ENCODE measurements at places on chromosomes 16 and 17.

GRCh38 chr16:11734025-11734652 lies 8.5 kb downstream of the TXNDC11 start:
- no peak for DNase-seq

GRCh38 chr17:28196636-28197035 lies 122.4 kb upstream of the TMEM97 start:
- no peak for DNase-seq

DNA sequence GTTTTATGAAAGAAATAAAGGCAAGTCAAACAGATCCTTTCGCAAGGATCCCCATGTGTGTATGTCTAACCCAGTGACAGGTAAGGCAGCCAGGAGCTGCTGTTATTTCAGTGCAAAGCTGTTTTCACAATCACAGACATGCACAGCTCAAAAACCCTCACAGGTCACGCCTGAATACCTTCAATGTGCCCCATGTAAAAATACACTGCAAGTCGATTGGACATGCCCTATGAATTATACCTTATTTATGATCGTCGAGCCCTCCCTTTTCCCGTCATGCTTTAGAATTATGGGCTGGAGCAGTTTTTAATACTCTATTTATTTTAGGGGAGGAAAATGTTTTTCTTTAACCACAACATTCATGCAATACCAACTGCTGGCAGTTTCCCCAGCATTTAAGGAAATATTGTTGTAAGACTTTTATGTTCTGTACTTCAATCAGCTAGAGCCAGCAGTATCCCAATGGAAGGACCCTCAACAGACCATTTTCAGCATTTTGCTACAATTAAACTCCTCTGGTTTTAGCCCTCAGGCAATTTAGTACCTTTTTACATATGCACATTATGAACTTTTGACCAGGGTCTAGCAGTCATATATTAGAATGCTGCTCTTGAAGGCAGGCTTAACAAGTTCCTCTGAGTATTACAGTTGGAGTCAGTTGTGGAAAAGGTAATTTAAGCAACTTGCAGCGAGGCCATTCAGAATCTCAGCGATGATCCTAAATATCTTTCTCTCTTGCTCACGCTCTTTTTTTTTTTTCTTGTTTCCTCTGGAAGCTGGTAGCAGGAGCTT lies 362.2 kb downstream of the WWOX start:
- peak; percentile 40 for DNase-seq

DNA sequence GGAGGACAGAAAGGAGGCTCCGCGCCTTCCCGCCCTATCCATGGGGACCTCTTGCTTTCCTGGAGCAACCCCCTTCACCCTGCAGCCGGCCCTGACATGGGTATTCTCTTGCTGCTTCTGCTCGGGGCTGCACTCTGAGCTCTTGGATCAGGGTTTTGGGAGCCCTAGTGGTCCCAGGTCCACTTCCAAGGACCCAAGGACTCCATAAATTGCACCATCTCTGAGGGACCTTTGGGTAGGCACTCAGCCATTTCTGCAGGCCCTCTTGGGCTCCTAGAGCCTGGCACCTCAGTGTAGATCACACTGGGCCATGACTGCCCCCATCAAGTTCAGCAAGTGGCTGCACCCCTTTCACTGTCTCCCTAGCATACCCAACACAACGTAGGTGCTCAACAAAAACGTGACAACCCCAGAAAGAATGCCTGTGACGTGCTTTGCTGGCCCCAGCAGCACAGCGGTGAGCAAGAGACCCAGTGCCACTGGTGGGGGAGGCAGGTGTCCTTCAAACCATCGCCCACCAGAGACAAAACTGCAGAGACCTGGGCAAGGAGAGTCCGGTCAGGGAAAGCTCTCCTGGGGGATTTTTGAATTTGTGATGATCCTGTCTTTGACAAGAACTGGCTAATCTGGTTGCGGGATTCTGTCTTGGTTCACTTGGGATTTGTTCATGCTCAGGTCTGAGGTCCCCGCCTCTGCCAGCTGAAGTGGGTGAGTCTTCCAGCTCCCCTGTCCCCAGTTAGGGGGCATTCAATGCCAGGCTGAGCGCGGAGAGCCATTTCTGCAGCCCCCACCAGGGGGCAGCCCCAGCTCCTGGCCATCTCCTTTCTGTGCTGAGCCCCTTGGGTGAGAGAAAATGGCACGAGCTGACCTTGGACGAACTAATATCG lies 2.5 kb upstream of the RAB11FIP4 start:
- DNase-seq = peak; percentile 25

Data from fibroblast of skin of scalp (primary cell).